ENCODE measurements at places on chromosomes 16 and 17.

DNA sequence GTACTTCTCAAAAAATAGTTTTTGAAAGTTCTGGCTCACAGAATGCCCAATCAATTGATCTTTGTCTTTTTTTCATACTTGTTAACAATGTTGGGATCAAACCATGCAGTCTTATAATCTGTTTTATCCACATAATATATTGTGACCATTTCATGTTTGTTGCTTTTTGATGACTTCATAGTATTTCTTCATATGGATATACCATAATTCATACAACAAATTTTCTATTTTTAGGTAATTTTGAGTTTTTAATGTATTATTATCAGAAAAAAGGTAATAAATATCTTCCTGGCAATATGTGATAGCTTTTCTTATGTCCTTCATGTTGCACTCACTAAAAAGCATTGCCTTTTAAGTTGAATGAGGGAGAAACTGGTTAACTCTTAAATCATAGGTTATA is 44.8 kb downstream of the TBC1D26 start:
- no peak for DNase-seq

DNA sequence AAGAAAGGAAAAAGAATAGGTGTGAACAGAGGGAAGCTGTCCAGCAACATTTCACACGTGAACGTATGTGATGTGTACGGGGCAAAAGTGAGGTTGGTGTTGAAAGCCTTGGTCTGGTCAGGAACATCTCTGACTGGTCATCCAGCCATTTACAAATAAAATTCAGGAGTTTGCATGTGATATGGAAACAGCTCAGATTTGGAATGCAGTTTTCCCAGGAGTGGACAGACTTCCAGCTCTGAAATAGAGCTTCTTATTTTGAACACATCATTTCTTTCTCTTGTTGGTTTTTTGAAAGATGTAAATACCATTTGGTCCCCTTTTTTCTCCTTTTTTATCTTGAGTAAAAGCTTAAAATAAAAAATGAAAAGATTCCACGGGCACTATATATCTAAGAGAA is 566.2 kb upstream of the ZFHX3 start:
- no peak for DNase-seq

DNA sequence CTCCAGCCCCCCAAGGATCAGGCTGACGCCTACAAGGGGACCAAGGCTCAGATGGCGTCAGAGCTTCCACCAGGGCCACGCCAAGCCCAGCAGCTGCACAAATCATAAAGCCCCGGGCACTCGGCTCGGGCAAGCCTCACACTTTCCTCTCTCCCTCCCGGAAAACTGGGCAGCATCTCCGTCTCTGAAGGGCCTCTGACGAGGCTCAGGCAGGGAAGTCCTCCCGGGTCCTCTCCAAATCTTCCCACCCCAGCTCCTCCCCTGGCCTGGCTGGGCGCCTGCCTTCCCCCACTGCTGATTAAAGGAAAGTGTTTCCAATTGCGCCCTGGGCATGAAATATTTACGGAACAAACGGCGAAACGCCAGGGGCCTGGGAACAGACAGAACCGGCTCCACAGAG is 38.5 kb downstream of the PIEZO1 start:
- no peak for DNase-seq

GRCh38 chr16:68235108-68235886 is 630 bp downstream of the ESRP2 start:
- no peak for DNase-seq

GRCh38 chr17:78137392-78138203 is 7.0 kb downstream of the TMC8 start:
- no peak for DNase-seq

GRCh38 chr17:22671110-22671509 is 978.8 kb downstream of the KCNJ18 start:
- no peak for DNase-seq

DNA sequence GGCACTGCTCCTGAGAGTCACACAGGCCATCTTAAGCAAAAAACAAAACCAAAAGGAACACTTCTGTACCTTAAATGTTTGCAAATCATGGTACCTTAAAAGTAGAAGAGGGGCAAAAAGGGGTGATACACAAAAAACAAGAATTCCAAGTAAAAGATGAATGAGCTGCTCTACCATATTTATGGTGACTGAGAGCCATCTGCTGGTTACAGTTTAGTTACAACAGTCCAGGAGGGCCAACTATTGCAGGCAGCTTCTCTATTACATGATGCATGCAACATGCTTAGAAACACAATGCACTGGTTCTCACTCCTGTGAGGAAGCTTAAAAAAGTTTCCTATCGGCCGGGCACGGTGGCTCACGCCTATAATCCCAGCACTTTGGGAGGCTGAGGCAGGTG is 53.5 kb downstream of the STX8 start:
- DNase-seq: no peak

GRCh38 chr16:21950782-21951521 is 2.2 kb upstream of the UQCRC2 start:
- DNase-seq: no peak

DNA sequence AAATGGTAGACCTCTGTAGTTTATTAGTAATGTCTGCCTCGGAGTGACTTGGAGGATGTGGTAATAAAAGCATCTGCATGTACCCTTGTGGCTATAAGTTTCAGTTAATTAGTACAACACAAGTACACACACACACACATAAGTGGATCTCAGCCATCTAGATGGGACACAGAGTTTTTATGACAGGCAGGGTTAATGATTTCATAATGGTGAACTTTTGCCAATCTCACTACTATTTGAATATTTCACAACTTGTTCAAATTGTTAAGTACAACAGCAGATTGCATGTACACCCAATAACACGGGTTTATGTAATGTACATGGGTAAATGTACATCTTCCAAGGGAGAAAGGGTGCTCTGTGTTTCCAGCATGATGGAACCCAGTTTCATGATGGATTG is 511.3 kb upstream of the HSBP1 start:
- no peak for DNase-seq

GRCh38 chr16:122361-122760 is 16.1 kb downstream of the NPRL3 start:
- no peak for DNase-seq

DNA sequence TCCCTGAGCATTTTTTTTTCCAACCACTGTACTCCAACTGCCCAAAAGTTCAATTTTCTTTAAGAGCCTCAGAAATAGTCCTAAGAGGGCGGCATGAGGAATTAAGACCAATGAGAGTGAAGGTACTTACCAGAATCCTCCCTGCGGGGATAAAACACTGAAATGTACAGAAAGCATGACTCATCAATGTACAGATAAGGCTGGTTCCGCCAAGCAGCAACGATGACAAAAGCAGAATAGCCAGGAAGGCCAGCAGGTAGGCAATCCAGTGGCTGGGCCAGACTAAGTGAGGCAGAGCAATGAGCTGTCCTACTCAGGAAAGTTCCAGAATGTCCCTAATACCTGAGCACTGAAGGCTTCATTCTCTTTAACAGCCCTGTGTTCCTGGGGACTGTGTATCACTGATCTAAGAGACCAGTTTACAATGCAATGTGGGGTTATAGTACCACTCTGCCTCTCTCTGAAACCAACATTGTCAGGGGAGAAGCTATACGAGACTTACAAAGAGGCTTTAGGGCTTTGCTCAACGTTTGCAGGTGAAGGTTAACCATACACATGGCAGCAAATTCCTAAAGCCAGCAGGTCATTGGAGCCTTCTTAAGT is 11.0 kb upstream of the GPR139 start:
- DNase-seq: no peak

DNA sequence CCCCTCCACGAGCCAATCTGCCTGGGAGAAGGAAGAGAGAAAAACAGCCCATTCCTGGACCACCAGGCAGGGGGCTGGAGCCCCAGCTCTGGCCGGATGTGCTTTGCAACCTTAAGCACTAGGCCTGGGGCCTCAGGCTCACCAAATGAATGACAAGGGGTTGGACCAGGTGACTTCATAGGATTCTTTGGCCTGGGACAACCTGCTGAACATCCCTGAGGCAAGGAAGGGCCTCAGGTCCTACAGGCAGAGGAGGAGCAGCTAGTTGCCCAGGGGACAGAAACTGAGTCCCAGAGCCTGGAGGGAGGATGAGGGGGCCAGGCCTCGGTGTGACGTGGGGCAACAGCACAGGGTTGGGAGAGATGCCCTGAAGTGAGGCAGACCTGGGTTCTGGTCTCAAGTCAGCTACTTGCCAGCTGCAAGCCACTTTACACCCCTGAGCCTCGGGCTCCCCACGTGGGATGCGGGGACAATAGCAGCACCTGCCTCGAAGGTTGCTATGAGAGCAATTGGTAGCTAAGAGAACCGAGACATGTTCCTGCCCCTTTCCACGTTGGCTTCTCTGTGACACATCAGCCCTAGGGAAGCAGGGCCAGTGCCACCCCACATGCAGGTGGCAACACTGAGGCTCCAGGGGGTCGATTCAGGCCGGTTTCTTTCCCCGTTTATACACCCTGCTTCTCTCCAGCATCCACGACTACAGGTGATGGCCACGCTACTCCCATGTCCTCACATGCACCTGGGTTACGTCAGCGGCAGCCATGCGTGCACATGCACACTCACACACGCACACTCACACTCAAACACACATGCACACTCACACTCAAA is 42.6 kb downstream of the CFAP20 start:
- no peak for DNase-seq

DNA sequence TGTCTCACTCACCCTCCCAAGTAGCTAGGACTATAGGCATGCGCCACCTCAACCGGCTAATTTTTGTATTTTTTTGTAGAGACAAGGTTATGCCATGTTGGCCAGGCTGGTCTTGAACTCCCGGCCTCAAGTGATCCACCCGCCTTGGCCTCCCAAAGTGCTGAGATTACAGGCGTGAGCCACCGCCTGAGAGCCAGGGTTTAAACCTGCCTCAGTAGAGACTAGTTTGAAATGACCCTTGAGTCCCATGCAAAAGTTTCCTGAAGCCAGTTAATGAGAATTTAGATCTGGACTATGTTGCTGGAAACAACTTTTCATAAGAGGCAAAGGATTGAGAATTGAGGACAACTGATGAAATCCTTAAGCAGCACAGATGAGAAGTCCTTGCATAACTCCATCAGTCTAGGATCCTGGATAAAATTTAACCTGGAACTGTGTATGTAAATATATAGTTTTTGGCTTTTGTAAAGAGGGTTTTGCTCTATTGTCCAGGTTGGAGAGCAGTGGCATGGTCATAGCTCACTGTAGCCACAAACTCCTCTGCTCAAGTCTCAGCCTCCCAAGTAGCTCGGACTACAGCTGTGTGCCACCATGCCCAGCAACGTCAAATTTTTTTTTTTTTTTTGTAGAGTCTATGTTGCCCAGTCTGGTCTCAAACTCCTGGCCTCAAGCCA is 43.2 kb downstream of the CYB5B start:
- no peak for DNase-seq

- DNase-seq: no peak
Observed at GRCh38 chr16:70689035-70689969, 3.4 kb upstream of the MTSS2 start.

GRCh38 chr17:67076290-67076689 is 31.9 kb downstream of the CACNG1 start:
- DNase-seq: no peak

GRCh38 chr16:27179500-27180072 is 23.7 kb upstream of the KDM8 start:
- DNase-seq: peak; percentile 64

DNA sequence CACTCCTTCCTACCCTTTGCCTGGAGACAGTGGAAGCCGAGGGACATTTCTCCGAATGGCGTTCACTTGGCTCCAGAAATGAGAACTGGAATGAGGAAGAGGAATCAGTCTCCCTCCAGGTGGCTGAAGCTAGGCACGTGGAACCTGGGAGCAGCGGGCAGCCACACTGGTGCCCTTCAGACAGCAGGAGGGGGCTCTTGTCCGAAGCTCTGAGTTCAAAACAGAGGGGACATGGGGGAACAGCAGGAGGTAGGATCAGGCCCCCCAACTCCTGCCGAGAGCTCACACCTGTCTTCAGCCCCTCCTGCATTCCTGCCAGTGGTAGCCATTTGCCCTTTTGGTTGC is 41.5 kb downstream of the TMEM235 start:
- DNase-seq: no peak

- no peak for DNase-seq
Observed at GRCh38 chr17:36993227-36993626, 44.5 kb downstream of the AATF start.

GRCh38 chr17:7442142-7442541 is 2.7 kb upstream of the CHRNB1 start:
- DNase-seq: no peak

DNA sequence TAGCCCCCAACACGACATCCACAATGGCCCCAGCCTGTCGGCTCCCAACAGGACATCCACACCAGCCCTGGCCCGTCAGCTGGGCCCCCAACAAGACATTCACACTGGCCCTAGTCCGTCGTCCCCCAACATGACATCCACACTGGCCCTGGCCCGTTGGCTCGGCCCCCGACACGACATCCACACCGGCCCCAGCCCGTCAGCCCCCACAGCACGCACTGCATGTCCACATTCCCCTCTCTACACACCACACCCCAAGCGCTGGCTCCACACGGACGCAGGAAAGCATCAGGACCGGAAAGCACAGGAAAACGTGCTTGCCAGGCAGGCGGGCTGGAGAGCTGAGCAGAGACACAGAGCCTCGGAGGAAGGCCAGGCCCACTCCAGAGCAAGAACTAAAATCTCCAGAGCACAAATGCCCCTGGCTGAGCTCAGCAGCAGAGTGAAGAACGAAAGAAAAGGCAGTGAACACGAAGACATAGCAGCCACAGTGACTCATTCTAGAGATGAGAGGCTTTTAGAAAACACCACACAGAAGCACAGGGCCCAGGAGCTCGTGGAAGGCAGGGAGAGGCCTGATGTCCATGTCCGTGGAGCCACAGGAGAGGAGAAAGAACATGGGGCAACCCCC is 50.6 kb downstream of the LMF1 start:
- no peak for DNase-seq

- no peak for DNase-seq
Observed at GRCh38 chr16:11323551-11324336, 21.5 kb upstream of the RMI2 start.

DNA sequence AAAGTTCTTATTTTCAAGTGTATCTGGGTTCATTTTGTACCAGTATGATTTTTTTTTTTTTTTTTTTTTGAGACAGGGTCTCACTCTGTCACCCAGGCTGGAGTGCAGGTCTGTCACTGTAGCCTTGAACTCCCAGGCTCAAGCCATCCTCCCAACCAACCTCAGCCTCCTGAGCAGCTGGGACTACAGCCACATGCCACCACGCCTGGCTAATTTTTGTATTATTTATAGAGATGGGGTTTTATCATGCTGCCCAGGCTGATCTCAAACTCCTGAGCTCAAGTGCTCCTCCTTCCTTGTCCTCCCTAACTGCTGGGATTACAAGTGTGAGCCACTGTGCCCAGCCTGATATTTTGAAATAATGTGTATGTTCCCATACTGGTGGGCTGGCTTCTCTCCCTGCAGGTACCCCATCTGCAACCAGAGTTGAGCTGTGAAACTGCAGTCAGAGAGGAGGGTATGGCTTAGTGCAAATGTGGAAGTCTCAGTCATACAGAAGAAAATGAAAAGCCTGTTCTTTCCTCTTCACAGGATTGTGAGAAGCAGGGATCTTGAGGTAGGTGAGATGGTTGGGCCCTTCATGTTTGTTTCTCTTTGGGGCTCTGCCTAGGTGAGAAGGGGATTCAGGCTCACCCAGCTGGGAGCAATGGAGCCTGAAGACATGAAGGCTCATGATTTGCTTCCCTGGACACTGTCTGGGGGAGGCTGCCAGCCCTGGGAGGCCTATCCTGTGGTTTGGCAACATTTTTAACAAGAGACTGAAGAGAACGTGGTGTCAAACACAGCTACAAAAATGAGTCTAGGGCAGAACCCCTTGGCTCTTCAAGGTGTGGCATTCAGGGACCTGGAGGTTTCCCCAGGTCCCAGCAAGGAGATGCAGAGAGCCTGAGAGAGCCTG is 41.3 kb upstream of the SIAH1 start:
- no peak for DNase-seq

Data from activated naive CD8-positive, alpha-beta T cell treated with anti-CD3 and anti-CD28 coated beads, Interleukin-2, amount 50 U/mL, for 16 hours (primary cell).